ENCODE measurements at places on chromosomes 4 and X.
A peak's percentile ranks its signal among the peaks of the same experiment; 100 is the strongest.

GRCh38 chr4:54872261-54872660 lies 214.5 kb downstream of the KIT start:
- DNase-seq, result no peak

GRCh38 chr4:53656421-53656981 lies 65.2 kb upstream of the LNX1 start:
- peak; percentile 42 for DNase-seq

- peak; percentile 59 for DNase-seq
These were observed 56.4 kb downstream of the IRF2 start for GRCh38 chr4:184417802-184418511.

DNA sequence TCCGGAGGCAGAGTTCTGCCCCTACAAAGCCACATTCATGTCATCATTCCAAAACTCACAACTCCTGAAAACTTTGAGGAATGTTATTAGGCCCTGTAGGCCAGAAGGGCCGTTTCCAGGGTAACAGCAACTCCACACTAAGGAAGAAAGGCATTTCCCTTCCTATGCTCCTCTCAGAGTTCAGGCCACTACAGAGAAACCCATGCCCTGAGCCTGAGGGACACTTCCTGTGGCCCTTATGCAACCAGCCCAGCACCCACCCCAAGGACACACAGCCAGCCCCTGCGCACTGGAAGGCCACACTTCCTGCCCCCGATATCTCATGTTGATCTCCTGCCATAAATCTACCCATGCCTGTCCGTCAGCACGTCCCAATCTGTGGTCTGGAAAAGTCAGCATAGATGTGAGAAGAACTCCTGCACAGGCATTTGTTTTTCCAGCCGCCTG lies 289.3 kb downstream of the BCOR start:
- DNase-seq, result peak; percentile 6

GRCh38 chr4:95550115-95550987 lies 1.6 kb upstream of the UNC5C start:
- no peak for DNase-seq

DNA sequence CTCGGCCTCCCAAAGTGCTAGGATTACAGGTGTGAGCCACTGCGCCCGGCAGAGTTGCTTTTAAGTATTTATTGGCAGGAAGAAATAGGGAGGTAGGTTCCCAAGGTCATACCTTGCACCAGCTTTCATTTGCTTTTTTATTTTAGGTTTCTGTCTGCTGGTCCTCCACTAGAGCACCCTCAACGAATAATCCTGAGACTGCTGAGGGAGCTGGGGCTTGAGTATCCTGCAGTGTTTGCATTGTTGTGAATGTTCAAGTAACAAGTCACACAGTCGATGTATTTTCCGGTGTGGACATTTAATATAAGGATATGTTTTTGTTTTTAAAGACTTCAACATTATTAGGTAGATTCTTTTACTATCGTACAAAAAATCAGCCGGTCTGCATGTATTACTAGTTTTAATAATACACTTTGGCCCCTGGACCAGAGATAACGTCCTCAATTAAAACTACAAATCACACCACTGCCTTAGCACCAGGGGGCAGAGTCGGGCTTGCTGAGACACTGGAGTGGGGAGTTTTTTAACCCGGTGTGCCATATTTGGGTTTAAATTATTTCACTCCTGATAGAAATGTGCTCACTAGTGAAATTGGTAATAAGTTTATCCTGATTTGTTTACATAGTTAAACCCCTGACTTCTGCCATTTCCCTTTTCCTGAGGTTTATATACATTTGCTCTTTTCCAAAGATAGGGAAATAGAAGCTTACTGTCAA lies 11.6 kb downstream of the SMIM20 start:
- no peak for DNase-seq

DNA sequence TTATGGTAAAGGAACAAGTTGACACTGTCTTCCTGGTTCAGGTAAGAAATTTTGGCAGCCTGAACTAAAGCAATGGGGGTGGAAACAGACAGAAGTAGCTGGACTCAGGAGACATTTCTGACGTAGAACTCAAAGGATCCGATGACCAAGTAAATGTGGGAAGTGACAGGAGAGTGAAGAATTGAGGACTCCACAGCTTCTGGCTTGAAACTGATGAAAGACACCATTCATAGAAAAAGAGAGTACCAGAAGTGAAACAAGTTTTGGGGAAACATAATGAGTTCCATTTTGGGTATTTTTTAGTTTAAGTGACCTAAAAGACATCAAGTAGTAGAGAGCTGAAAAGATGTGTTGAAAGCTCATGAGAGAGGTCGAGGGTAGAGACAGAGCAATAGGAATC lies 5.7 kb downstream of the FAM120C start:
- no peak for DNase-seq

DNA sequence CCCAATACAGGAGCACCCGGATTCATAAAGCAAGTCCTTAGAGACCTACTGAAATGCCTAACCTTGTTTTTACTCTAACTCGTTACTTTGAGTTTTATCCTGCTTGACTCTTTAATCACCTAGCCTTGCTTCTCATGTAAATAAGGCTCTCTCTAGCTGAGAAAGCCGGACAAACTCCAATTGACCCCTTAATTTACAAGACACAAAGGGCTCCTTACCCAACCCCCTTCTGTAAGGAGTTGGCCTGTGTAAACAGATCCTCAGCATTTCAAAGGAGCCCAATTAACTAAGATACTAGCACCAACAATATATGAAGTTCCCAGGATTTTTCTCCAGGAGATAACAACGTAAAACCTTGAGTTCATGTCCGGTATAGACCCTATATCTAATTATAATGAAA lies 61.7 kb downstream of the CT47B1 start:
- no peak for DNase-seq

- no peak for DNase-seq
These were observed 142.1 kb downstream of the BCOR start for GRCh38 chrX:39955625-39956024.

- DNase-seq, result no peak
These were observed 313.7 kb downstream of the ARHGAP24 start for GRCh38 chr4:85788604-85789003.

DNA sequence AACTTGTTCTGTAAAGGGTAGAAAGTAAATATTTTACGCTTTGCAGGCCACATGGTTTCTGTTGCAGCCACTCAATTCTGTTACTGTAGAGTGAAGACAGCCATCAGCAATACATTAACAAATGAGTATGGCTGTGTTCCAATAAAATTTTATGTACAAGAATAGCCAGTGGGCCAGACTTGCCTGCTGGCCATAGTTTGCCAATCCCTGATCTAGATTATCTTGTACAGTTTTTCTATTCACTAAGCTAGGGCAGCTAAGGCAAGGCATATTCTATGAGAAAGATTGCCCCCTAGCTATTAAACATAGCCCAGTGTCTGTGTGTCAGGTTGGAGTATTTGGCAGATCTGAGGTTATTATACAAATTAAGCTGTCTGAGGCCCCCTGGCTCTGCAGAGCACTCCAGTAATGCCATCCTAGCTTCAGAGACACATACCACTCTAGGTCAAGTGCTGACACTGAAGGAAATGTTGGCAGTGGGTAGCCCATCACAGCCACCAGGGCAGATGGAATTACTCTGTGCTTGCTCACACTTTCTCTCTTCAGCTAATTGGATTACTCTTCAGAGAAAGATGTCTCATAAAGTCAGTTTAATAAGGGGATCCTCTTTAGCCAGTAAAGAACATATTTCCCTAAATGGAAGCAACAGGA lies 40.7 kb downstream of the MTTP start:
- no peak for DNase-seq

- no peak for DNase-seq
These were observed 118.1 kb upstream of the PRR32 start for GRCh38 chrX:126701380-126701779.

DNA sequence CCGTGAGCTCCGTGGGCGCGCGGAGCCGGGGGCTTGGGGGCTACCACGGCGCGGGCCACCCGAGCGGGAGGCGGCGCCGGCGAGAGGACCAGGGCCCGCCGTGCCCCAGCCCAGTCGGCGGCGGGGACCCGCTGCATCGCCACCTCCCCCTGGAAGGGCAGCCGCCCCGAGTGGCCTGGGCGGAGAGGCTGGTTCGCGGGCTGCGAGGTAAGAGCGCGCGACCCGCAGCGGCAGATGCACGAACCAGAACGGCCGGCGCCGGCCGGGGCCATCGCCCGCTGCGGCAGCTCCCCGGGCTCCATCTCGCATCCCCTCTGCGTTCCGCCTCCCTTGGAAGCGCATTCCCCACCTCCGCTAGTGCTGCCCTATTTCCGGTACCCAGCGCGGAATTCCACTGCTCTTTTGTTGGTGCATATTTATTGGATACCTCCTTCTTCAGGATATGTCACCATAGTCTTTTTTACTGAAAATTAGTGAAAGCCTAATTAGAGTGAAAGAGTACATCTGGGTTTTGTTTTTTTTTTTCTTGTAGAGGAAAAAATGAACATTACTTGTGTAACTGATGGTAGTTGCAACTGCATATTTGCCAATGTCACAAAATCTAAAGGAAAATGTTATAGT lies 797 bp downstream of the PKD2 start:
- DNase-seq, result no peak

- DNase-seq, result no peak
These were observed 36.3 kb downstream of the ARAP2 start for GRCh38 chr4:36207831-36208520.

- no peak for DNase-seq
These were observed 13.1 kb upstream of the EOLA1 start for GRCh38 chrX:149527705-149528104.

DNA sequence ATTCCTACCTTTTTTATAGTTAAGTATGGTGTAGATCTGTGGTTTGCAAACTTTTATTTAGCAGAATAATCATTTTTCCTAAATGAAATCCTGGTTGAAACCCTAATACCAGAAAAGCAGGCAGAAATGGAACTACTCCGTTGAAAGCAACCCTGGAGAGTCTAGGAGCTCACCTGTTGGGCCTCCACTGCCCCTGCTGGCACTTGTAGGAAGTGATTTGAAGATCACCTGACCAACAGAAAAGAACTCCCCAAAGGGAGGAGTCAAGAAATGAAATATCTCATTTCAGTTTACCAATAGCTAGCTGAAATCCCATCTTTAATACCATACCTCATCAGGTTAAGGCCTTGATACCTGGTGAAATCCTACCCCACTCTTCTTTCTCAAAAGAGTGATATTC lies 277.1 kb downstream of the KLHL13 start:
- no peak for DNase-seq

DNA sequence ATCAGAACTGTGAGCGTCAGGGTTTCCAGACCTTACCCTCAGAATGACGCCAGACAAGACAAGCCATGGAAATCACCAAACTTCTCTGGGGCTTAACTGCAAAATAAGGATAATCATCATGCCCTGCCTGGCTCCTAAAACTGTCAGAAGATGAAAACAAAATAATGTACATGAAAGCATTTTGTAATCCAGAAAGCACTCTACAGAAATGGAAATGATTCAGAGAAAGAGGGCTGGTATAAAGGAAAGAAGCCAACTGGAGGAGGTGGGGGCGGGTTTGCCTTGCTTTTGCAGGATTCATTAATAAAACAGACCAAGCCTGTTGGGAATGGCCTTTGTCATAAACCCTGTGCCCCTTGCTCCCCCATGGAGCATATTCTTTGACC lies 47.3 kb downstream of the SEPSECS start:
- no peak for DNase-seq

- no peak for DNase-seq
These were observed 214.6 kb upstream of the FAM241A start for GRCh38 chr4:111930659-111931058.

DNA sequence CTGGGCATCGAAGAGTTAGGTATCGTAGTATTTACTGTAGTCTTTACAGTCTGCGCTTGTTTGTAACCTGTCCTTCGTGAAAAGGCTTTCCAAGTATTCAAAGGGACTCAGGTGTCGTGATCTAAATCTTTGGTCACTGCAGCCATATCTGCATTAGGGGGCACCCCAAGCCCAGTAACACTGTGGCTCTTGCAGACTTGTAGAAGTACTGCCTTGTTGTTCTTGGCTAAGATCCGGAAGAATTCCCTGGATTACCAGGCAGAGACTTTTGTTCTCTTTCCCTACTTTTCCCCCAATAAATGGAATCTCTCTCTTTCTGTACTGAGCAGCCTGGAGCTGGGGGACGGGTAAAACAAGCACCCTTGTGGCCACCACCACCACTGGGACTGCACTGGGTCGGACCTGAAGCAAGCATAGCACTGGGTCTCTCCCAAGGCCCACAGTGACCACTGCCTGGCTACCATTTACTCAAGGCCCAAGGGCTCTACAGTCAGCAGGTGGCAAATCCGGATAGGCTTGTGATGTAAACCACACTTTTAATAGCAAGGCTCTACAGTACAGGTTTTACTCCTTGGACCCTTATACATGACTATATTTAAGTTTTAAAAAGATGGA lies 12.0 kb downstream of the CXorf58 start:
- DNase-seq, result no peak

GRCh38 chrX:95718746-95719145 lies 965.9 kb upstream of the DIAPH2 start:
- no peak for DNase-seq

GRCh38 chr4:121594796-121595526 lies 101.8 kb downstream of the ANXA5 start:
- DNase-seq, result no peak

GRCh38 chrX:106243376-106243775 lies 75.3 kb downstream of the PWWP3B start:
- no peak for DNase-seq

GRCh38 chr4:171928336-171928735 lies 115.1 kb downstream of the GALNTL6 start:
- DNase-seq, result no peak

- no peak for DNase-seq
These were observed 188.4 kb upstream of the TRPC5 start for GRCh38 chrX:112270991-112271390.

DNA sequence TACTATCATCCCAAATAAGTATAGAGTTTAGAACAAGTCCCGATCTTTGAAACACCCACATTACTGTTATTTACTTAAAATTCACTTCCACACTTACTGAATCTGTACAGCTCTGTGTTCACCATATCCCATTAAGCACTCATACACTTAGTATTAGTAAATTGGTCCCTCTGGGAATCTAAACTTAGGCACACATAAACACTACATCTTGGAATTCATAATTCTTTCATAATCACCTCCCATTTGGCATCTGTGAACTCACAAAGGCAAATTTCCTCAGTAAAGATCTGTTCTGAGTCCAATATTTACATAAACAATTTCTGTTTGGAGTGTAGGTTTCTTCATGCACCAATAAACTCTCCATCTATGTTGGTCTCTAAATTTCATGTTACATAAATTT lies 52.6 kb upstream of the PPARGC1A start:
- no peak for DNase-seq

DNA sequence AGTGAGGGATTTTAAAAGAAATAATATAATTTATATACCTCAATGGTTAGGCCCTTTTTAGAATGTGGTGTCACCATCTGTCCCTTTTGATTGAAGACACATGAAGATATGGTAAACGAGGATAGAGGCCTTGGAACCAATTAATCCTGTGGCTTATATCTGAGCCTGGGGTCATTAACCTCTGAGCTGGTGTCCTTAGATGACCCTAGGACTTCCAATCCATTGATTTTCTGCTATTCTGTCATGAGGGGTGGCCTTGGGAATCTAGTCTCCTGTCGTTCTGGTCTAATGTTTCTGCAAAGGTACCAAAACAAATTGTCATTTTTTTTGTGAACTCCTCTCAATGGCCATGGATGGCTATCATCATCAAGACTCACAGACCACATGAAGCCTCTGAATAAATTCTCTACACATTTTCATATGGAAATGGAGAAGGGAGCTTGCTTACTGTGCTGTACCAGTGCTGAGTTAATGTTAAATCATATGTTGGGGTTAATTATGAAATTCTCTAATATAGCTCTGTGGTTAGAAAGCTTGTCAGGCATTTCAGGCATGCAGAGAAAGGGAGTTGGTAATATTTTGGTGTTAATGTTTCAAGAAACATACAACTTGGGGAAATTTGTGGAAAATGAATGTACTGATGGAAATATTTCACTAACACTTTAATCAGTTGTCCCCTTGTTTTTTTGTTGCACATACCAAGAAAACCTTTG lies 204.2 kb upstream of the IL15 start:
- DNase-seq, result no peak
